ENCODE measurements at places on chromosomes 16 and 17. TPM values are rescaled to one million over a fixed set of nuclear protein-coding genes. Genes with fewer than 3 reads are reported as not detected.
A peak's percentile ranks its signal among the peaks of the same experiment; 100 is the strongest.

DNA sequence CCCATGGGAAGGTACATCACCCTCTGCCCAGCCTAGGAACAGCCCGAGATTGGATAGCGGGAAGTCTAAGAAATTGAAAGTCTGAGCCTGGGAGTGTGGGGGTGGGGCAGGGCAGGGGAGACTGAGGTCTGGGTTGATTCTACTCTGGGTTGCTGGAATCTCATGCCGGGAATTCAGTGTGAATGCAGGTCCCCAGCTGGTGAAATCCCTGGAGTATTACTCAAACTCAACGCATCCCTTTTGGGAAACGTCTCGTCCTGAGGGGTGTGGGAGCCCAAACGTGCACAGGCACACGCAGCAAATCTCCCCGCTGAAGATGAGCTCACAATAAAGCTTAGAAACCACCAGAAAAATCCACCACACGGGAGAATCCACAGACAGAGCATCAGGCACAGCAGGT, 55.4 kb downstream of the SOCS1 start:
- H3K27ac ChIP-seq: no peak overlapping the region
- H3K27me3 ChIP-seq: no peaks in the 10 kb centered on the region
- DNase-seq: no peak
- H3K4me3 ChIP-seq: no peak overlapping the region
- H3K4me1 ChIP-seq: peaks cover 79% of the 10 kb centered on the region

GRCh38 chr17:4596636-4597380, 12.5 kb downstream of the SMTNL2 start:
- no peaks in the 10 kb centered on the region for H3K27me3 ChIP-seq
- peaks cover 6% of the 10 kb centered on the region for H3K4me1 ChIP-seq
- no peak overlapping the region for H3K4me3 ChIP-seq
- no peaks in the 10 kb centered on the region for H3K36me3 ChIP-seq
- DNase-seq: no peak

DNA sequence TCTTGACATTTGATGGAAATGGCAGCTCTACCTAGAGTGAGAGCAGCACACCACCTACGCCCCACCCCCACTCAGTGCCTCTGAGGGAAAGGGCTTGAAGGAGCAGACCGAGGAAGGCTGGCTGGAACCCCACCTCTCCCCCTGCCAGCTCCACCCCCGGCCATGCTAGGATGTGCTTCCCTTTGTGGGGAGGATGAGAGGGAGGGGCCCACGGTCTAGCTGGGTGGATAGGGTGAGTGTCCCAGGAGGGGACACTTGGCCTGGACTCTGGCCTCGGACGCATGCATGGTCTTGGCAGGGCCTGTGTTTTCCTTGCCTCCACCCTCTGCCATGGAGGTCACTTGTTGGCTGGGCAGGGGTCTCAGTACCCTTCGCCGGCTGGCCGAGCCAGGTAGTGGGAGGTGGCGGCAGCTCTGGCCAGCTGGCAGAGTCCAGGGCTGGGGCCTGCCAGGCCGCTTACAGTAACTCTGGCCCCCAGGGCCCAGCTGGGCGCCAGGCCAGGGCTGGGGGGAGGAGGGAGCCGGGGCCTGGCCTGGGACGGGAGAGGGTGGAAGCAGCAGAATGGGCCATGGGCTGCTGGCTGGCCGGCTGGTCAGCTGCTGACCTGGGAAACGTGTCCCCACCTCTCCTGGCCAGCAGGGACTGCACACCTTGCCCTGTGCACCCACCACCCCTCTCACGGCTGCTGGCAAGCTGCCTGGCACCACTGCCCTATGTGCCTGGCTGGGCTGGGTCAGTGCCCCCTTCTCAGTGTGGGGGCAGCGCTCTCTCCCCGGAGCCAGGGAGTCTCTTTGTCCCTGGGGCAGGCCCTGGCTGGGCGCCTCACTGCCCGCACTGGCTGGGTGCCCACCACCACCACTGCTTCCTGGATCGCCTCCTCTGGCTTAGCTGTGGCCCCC, 23.0 kb downstream of the RARA start:
- H3K4me3 ChIP-seq: peak overlapping the region; percentile 64
- H3K4me1 ChIP-seq: peaks cover 76% of the 10 kb centered on the region
- no peaks in the 10 kb centered on the region for H3K27me3 ChIP-seq
- H3K36me3 ChIP-seq: peaks cover 12% of the 10 kb centered on the region
- DNase-seq: no peak
- H3K27ac ChIP-seq: peak overlapping the region; percentile 76

GRCh38 chr16:49699841-49700175, 156.1 kb downstream of the ZNF423 start:
- no peaks in the 10 kb centered on the region for H3K36me3 ChIP-seq
- H3K4me3 ChIP-seq: no peak overlapping the region
- H3K27ac ChIP-seq: no peak overlapping the region
- no peak for DNase-seq

DNA sequence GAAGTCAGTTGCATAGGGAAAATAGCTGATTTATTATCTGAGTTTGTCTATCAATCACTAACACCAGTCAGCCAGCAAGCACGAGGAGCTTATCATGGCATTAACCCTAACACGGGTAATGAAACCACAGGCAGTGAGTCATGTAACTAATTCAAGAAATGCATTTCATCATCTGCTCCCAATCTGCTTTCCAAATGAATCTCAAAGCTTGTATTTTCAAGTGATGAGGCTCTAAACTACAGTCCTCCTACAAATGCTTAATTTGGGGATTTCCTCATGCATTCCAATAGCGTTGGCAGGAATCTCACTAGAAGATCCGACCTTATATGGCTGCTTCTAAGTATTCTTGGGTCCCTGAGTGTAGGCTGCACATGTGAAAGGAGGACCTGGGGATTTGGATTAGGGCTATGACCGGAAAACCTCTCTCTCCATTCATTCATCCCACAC, 118.4 kb upstream of the HSBP1 start:
- peaks cover 5% of the 10 kb centered on the region for H3K4me1 ChIP-seq
- H3K36me3 ChIP-seq: no peaks in the 10 kb centered on the region
- no peak overlapping the region for H3K4me3 ChIP-seq
- no peak for DNase-seq
- peak overlapping the region; percentile 33 for H3K27ac ChIP-seq

GRCh38 chr16:82043680-82044584, 8.9 kb downstream of the HSD17B2 start:
- no peak for DNase-seq
- H3K36me3 ChIP-seq: no peaks in the 10 kb centered on the region
- no peak overlapping the region for H3K27ac ChIP-seq
- peaks cover 18% of the 10 kb centered on the region for H3K27me3 ChIP-seq
- no peak overlapping the region for H3K4me3 ChIP-seq
- H3K4me1 ChIP-seq: no peaks in the 10 kb centered on the region

DNA sequence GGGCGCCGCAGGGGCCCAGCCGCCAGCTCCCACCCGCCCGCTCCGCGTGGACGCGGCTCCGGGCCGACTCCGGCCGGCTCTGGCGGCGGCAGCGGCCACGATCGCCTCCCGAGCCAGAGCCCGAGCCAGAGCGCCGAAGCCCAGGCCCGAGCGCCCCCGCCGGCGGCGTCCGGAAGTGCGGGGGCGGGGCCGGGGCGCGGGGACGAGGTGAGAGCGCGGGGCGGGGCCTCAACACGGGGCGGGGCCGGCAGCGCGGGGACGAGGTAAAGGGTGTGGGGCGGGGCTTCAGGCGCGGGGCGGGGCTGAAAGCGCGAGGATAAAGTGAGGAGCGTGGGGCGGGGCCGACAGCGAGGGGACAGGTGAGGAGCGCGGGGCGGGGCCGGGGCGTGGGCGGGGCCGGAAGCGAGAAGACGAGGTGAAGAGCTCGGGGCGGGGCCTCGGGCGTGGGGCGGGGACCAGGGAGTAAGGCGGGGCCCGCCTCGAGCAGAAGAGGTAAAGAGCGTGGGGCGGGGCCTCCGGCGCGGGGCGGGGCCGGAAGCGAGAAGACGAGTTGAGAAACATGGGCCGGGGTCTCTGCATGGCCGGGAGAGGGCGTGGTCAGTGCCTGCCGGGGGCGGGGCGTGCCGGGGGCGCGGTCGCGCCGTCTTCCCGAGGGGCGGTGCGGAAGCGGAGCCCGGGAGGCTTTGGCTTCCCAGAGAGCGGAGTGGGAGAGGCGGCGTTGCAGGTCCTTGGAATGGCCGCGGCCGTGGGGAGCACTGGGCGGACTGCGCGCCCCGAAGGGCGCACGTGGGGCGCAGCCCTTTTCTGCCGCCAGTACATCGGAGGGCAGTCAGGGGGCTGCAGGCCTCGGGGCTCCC, at the start of gene AXIN1:
Gene AXIN1 (minus strand): TSS at position 177 of the 857 bp plus-strand sequence. CDS start 5,698 bp downstream, outside the sequence.
- DNase-seq: peak; percentile 100
- H3K4me3 ChIP-seq: peak within 1 kb of the TSS; percentile 83
- peaks cover 50% of the 10 kb centered on the region for H3K4me1 ChIP-seq
- H3K27ac ChIP-seq: peak within 1 kb of the TSS; percentile 91
- peaks cover 3% of the 10 kb centered on the region for H3K36me3 ChIP-seq
- H3K27me3 ChIP-seq: no peaks in the 10 kb centered on the region

- peak overlapping the region; percentile 61 for H3K4me3 ChIP-seq
- H3K27ac ChIP-seq: peak overlapping the region; percentile 10
- H3K4me1 ChIP-seq: peaks cover 66% of the 10 kb centered on the region
- H3K27me3 ChIP-seq: no peaks in the 10 kb centered on the region
- DNase-seq: no peak
Measured at GRCh38 chr16:81630635-81631031, 148.5 kb upstream of the PLCG2 start.

GRCh38 chr16:6512512-6512911, 820.1 kb upstream of the RBFOX1 start:
- no peak for DNase-seq
- no peak overlapping the region for H3K4me3 ChIP-seq
- no peaks in the 10 kb centered on the region for H3K36me3 ChIP-seq
- H3K4me1 ChIP-seq: no peaks in the 10 kb centered on the region

DNA sequence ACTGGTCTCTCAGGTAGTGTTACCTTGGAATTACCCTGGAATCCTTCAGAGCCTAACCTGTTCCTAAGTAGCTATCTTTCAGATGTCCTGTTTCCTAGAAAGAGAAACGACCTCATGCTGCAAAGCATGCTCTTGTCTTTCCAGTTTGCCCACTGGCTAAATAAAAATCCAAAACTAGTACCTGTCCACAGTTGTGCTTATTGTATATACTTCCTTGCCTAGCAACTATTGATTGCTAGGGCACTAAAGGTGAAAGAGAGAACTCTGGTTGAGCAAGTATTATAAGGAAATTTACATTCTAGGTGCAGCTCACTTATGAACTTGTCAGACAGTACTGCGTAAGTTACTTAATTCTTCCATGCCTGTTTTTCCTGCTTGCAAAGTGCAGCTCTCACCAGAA, 38.5 kb downstream of the LIG3 start:
- H3K36me3 ChIP-seq: peaks cover 10% of the 10 kb centered on the region
- no peaks in the 10 kb centered on the region for H3K27me3 ChIP-seq
- H3K4me1 ChIP-seq: peaks cover 45% of the 10 kb centered on the region
- DNase-seq: no peak

GRCh38 chr17:6995500-6996255, at the start of gene ALOX12:
Gene ALOX12 (plus strand): TSS chr17:6996049. CDS start chr17:6996118, 69 bp downstream.
- H3K36me3 ChIP-seq: peaks cover 6% of the 10 kb centered on the region
- no peak for DNase-seq
- no peaks in the 10 kb centered on the region for H3K27me3 ChIP-seq
- no peak within 1 kb of the TSS for H3K27ac ChIP-seq
- no peak within 1 kb of the TSS for H3K4me3 ChIP-seq

GRCh38 chr16:54211203-54211602, 75.4 kb downstream of the IRX3 start:
- no peak for DNase-seq
- peaks cover 7% of the 10 kb centered on the region for H3K27me3 ChIP-seq
- H3K36me3 ChIP-seq: no peaks in the 10 kb centered on the region
- no peaks in the 10 kb centered on the region for H3K4me1 ChIP-seq
- H3K4me3 ChIP-seq: no peak overlapping the region

- no peak within 1 kb of the TSS for H3K4me3 ChIP-seq
- peaks cover 20% of the 10 kb centered on the region for H3K27me3 ChIP-seq
- H3K27ac ChIP-seq: no peak within 1 kb of the TSS
- H3K4me1 ChIP-seq: no peaks in the 10 kb centered on the region
Measured at GRCh38 chr16:27066668-27067537, at the start of gene C16orf82. Gene C16orf82 (plus strand): TSS chr16:27066927.

Gene RAMP2
- not detected for total RNA-seq

Gene SALL1
- not detected for total RNA-seq

Gene KRT9
- total RNA-seq: not detected

Gene SRL
- total RNA-seq: not detected

Gene DYNLRB2
- total RNA-seq: 1.5 TPM

Gene TLCD3B
- 6.9 TPM for total RNA-seq

Gene RNU2-1
- total RNA-seq: 5,082 TPM

Gene FBXL16
- total RNA-seq: 8.8 TPM

Gene FOXO3B
- 4.3 TPM for total RNA-seq
